Hematopoietic multipotent progenitor cell treated with erythropoietin and hydrocortisone succinate and interleukin-3 and kit ligand, for 4 days (in vitro differentiated cells): ENCODE measurements at places on chromosomes 1 and 21.

DNA sequence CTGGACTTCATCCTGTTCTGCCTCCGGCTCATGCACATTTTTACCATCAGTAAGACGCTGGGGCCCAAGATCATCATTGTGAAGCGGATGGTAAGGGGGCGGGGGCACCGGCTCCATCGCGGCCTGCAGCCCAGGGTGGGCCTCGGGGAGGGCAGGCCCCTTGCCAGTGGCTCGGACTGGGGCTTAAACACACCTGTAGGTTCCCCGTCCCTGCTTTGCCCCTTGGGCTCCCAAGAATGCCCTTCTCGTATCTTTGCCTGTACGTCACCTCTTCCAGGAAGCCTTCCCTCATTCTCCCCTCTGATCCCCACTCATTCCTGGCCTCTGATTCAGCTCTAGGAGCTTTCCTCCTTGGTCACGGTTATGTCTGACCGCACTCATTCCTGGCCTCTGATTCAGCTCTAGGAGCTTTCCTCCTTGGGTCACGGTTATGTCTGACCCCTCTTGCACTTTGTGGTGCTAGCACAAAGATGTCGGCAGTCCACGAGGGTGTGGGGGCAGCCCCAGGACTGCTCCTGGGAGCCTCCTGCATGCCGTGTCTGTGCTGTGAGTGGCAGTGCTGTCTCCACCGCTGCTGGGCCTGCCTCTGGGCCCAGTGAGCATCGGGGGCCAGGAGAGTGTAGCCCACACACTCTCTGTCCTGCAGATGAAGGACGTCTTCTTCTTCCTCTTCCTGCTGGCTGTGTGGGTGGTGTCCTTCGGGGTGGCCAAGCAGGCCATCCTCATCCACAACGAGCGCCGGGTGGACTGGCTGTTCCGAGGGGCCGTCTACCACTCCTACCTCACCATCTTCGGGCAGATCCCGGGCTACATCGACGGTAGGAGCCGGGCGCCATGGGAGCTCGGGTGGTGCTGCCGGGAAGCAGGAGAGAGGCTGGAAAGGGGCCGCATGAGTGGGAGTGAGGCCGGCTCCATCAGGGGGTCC, 49.1 kb upstream of the LRRC3 start:
- no peak for DNase-seq

DNA sequence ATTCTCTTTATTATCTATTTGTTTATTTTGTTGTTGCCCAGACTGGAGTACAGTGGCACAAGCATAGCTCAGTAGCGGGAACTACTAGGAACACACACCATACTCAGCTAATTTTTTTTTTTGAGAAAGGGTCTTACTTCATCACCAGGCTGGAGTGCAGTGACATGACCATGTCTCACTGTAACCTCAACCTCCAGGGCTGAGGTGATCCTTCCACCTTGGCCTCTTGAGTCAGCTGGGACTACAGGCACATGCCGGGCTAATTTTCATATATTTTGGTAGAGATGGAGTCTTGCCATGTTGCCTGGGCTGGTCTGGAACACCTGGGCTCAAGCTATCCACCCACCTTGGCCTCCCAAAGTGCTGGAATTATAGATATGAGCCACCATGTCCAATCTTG, 5.3 kb upstream of the TXNIP start:
- no peak for DNase-seq

- no peak for DNase-seq
These were observed 8.6 kb downstream of the TMEM81 start for GRCh38 chr1:205075642-205076155.

GRCh38 chr1:202187041-202187671, 6.4 kb upstream of the LGR6 start:
- no peak for DNase-seq

GRCh38 chr1:238107322-238107721, 216.6 kb upstream of the ZP4 start:
- DNase-seq: no peak

DNA sequence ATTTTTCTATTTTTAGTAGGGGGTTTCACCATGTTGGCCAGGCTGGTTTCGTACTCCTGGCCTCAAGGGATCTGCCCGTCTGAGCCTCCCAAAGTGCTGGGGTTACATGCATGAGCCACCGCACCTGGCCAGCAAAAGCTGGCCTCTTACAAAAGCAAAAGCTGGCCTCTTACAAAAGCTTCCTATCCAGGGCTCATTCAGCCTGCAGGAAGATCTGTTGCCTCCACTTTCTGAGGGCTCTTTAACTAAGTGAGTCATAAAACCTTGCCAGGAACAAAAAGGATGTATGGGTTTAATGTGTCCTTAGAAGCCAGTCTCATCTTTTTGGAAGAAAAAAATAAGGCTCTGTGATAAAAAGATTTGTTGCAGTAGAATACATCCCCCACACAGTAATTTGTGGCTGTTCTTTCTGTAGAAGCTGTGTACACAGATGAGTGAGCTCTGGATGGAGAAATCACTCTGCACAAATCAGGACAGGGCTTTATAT, 15.0 kb downstream of the HTR1D start:
- DNase-seq: no peak

DNA sequence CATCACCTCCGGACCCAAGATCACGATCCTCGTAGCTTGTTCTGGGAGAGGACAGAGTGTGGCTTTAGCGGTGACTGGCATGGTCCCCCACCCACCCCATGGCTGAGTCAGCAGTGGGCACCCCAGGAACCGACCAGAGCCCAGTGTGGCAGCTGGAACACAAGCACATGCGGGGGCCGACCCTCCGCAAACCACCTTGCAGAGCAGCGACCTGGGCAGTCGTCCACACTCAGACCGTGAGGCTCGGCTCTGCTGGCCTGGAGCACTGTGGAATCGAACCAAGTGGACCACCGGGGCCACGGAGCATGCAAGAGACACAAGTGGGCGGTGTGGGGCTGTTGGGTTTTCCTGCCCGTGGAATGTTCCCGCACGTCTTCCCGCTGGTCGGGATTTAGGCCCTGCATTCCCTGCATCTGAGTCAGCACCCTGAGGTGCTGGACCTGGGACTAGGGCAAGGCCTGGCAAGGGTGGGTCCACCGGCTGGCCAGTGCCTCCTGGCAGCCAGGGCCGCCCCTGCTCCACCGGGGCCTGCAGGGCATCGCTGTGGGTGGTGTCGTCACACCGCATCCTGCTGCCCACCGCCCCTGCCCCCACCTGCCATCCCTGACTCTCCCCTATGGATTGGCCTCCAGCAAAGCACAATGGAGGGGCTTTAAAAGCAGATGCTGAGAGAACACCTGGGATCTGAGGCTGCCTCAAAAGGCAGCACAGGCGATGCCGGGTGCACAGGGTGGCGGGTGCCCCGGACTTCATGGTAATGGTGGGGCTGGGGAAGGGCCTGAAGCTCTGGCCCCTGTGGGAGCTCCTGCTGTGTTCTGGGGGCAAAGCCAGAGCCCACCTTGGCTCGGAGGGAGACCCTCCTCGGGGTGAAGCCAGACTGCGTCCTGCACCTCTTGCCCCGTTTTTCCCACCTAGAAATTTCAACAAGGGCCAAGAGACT, 18.5 kb downstream of the MORN1 start:
- no peak for DNase-seq
